ENCODE measurements at places on chromosomes 6 and 20.

- no peak for DNase-seq
Observed at GRCh38 chr20:13284830-13285229, 63.8 kb downstream of the ISM1 start.

DNA sequence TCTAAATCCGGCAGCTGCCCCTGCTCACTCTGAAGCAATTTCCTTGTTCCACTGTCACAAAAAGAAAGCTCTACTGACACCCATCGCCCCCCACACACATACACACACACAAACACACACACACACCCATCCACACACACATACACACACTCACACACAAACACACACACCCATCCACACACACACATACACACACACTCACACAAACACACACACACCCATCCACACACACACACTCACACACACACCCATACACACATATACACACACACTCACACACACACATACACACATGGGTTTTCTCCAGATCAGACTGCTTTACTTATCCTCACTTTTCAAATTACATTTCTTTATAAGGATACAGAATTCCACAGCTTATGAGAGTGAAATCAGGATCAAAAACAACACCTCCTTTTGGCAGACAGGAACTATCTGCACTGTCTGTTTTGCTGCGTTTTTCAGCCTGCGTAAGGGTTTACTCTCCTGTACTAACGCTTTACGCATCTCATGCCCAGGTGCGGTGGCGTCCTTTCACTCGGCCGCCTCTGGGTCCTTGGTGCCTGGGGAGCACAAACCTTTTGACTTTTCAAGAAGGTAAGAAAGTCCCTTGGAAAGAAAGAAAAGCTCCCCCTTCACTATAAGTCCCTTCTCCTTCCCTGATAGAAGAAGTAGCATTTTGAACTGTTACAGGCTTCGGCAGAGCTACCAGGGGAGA is 8.0 kb downstream of the DACT2 start:
- no peak for DNase-seq

DNA sequence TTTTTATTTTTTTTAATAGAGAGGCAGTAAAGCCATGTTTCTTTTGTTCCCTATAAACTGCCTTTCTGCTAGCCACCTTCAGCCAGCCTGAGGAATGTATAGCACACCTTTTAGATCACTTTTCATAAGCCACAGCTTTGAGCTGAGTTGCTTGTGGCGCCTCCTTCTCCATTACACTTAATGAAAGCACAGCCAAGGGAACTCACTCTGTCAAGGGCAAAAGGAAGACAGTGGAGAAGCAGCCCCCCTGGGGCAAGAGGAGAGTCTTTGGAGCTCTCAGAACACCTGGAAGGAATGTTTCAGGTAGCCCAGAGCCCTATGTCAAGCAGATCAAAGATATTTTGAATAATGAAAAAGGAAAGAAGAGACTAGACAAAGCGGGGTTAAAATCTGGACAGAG is 235.1 kb downstream of the CLIC5 start:
- no peak for DNase-seq

- DNase-seq, result no peak
Observed at GRCh38 chr6:161130541-161130940, 139.0 kb downstream of the MAP3K4 start.

DNA sequence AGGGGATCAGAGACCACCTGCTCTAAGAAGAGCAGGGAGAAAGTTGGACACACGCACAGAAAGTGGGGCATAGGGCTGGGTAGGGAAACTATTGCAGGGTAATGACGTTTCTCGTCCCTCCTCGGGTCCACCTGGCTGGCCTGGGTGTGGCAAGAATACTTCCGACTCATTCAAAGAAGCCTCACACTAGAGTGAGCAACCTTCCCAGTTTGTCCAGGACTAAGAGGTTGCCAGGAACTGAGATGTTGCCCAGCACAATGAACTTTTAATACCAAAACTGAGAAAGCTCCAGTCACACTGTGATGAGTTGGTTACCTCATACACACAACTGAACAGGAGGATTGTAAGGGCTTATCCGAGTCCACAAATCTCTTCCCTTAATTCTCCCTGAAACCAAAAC is 74.5 kb upstream of the ADGRF1 start:
- DNase-seq, result no peak

DNA sequence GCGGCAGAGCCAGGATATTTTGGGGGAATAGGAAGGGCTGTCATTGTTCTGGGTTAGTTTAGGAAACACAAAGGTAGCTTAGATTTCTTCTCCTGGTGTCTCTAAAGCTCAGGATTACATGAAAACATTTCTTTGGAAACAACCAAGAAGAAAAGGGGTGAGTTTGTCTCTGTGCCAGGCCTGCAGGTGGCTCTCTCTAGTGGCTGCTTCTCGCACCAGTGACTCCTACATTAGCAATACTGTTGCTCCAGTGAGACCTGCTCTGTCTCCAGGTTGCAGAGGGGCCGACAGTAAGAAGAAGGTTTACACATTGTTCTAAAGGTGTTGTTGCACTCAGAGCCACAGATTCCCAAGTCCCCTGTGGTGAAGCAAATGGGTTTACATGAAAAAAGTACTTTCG is 104.6 kb upstream of the GLP1R start:
- no peak for DNase-seq

DNA sequence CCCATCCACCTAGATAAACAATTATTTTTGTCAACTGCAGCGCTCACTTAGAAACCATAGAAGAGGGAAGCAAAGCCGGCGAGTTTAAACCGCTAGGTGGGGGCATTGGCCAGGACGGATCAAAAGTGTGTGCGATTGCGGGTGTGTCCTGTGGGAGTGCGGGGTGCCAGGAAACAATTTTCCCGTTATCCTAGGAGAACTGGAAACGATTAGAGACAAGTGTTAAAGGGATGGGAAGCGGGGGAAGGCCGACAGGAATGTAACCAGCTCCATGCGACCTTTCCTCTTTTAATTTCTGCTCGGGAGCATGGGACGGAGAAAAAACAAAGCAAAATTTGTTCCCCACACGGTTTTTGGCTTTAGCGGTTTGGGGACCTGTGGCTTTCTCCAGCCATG is 2.8 kb upstream of the HTR1B start:
- DNase-seq, result no peak

Measured in D721Med (cell line).